ENCODE measurements at places on chromosomes 13 and 19.

DNA sequence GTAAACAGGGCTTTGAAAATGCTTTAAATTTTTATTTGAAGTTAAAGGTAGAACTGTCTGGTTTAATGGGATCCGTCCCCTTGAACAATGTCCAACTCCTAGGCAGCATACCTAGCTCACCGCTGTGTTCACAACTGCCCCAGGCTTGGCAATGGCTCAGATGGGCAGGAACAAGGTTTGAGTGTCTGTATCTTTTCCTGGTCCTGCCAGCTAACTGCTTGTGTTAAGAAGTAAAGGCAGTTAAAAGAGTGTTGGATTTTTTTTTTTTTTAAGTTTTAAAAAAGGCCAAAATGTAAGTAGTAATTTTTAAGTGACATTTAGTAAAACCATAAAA lies 66.7 kb upstream of the FNDC3A start:
- DNase-seq, result no peak

DNA sequence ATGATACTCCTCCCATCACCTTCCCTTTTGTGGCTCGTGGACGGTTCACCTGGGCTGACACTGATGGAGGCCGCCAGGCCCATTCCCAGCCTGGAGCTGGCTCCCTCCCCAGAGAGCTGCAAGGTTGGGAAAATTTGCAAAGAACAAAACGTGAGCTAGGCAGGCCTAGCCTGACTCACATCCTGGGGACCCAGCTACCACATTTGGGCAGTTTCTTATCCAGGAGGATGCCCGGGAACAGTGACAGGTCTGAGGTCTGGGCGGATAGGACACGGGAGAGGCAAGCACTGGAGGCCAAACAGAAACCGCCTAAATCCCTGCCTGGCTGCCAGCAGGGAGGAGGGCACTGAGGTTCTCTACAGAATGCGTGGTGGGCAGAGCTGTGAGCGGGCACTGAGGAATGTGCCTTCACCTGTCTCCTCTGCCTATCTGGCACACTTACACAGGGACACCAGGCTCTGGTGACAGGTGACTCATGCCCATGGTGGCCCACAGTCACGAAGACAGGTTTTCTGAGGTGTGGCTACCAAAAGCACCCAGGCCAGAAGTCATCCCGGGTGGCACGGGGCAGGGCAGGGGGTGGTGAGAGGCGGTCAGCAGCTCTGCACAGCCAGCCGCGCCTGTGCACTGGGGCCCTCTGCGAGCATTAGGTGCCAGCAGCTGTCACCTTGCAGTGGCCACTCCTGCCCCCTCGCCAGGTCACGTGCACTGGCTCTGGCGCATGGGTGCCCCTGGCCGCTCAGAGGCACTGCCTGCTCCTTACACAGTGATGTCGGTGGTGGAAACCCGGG lies 23.2 kb downstream of the SH3GL1 start:
- DNase-seq, result no peak

DNA sequence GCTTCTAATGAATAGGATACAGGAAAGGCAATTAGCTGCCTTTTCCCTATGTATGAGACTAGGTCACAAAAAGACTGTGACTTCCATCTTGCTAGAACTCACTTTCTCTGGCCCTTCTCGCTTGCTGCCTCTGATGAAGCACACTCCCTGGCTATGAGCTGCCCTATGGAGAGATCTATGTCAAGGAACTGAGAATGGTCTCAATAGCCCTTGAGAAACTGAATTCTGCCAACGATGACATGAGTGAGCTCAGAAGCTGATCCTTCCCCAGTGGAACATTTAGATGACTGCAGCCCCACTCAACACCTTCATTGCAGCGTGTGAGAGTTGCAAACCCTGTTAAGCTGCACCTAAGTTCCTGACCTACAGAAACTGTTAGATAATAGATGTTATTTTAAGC lies 309.8 kb downstream of the COG6 start:
- DNase-seq, result no peak

DNA sequence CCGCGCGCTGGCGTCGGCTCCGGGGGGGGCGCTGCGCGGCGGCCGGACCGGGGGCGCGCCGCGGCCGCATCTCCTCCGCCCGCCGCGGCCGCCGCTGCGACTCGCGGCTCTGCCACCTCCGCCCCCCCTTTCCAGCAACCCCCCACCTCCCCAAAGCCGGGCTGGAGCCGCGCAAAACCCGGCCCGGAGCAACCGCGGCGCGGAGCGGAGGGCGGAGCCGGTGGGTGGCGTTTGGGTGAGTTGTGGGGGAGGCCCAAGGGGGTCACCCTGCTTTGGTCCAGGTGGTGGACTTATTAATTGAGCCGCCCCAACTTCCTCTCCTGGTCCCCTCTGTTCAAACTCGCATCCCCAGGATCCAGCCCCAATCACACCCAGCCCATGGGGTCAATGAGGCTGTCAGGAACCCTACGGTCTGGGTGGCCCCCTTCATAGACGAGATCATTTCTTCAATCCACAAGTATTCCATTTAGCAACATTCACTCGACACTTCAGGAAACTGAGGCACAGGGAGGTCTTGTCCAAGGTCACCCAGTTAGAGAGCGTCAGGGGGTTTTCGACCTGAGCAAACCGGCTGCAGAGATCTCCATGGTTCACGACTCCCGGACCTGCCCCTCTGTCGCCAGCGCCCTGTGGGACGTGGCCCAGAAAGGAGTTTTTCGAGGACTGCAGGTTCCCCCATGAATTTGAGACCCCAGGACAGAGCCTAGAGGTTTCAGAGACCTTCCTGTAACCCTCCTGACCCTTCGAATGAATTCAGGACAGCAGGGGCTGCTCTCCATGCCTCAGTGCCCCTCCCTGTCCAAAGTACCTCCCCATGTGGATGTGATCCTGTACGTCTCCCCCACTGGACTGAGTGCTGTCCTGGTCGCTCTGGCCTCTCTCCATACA lies 22.4 kb upstream of the SEMA6B start:
- no peak for DNase-seq

DNA sequence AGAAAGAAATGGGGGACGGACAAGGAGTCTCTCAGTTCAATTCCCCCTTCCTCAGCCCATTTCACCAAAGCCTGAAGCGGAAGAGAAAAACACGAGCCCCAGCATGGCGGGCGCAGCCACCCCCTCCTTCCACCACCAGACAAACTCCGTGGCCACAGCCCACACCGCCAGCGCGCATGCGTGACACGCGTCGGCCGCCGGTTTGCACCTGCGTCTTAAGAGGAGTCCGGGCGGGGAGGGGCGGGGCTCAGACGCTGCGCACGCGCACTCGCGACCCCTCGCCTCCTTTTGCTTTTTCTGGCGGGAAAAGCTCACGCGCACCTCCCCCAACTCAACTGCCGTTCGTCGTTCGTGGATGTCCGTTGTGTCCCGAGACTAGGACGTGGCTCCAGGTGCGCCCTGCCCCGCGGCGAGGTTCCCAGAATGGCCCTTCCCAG lies at the start of gene KASH5:
KASH5 (plus strand) TSS at position 314 of the 437 bp plus-strand sequence. CDS start 2,635 bp downstream, outside the sequence.
- DNase-seq, result peak; percentile 76

DNA sequence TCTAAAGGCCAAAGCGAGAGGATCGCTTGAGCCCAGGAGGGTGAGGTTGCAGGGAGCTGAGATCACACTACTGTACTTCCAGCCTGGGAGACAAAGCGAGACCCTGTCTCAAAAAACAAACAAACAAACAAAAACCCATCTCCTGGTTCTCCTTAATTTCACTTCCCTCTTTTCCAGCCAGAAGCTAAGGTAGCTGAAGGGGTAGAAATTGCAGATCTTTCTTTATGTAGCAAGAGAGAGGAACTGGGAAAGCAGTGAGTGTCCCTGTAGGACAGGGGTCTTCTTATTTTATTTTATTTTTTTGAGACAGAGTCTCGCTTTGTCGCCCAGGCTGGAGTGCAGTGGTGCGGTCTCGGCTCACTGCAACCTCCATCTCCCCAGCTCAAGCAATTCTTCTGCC lies 4.5 kb upstream of the TSPAN16 start:
- DNase-seq, result no peak

GRCh38 chr13:96858133-96858826 lies 136.0 kb downstream of the OXGR1 start:
- DNase-seq, result no peak

GRCh38 chr19:55209693-55210472 lies 582 bp upstream of the PTPRH start:
- no peak for DNase-seq

DNA sequence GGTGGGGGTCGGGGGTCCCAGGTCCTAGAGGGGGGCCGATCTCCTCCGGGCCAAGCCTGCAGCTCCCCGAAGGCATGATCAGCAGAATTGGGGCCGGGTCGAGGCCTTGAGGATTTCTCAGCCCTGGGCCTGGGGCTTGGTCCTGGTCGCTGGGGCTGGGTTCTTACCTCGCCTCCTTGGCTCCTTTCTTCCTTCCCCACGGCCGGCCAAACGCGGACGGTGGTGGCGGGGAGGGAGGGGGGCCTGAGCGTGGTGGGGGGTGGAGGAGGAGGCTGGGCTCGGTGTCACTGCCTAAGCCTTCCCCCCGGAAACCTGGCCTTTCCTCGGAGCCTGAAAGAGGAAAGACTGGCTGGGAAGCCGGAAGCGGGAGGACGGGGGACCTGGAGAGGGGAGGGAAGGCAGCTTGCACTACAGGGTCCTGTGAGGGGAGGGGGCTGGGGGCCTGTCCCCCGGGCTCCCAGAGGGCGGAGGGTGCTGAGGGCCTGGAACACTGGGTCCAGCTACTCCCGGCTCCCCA lies at the start of gene ZNF579:
ZNF579 (minus strand) TSS at position 221 of the 517 bp plus-strand sequence. CDS start 1,209 bp downstream, outside the sequence.
- DNase-seq, result peak; percentile 56

- no peak for DNase-seq
Measured at GRCh38 chr19:45958769-45959516, 14.7 kb downstream of the NOVA2 start.

DNA sequence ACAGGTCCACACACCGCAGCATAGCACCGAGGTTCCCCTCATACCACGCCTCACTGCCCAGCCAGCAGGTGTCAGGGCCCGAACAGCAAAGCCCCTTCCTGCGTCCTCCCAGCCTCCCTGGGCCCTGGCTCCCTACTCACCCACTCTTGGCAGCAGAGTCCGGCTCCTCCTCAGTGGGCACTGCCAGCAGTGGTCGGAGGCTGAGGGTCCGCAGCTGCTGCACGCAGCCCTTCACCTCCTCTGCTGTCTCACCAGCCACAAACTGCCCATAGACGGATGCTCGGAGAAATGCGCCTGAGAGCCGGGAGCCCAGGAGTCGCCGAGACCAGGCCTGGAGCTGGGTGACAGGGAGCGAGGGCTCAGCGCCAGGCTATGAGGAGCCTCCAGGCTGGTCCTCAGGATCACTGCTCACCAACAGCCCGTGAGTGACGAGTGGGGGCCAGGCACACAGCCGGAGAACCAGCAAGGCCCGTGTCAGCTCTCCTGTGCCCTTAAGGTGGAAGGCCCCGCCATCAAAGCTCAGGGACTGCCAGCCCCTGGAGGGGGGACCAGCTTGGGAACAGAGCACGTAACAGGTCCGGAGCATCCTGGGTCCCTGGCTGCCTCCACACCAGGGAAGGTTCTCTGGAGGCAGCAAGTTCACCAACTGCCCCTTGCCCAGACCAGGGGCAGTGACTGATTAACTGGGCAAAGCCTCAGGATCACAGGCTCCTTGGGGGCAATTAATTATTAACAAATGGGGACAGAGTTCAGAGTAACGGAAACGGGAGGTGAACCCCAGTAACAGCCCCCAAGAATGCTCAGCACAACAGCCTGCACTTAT lies at the start of gene PRODH2:
PRODH2 (minus strand) TSS at position 626 of the 823 bp plus-strand sequence; CDS start at position 586, 40 bp downstream.
- no peak for DNase-seq

- DNase-seq, result no peak
Measured at GRCh38 chr13:73258406-73258805, 199.6 kb downstream of the KLF5 start.
